Activated CD4-positive, alpha-beta T cell treated with anti-CD3 and anti-CD28 coated beads for 4 hours (primary cell): ENCODE measurements at places on chromosomes 7 and 10.
A peak's percentile ranks its signal among the peaks of the same experiment; 100 is the strongest.

GRCh38 chr7:126052229-126052628 is 1122.6 kb upstream of the POT1 start:
- DNase-seq, result no peak

GRCh38 chr10:67976292-67977245 is 92.1 kb downstream of the SIRT1 start:
- no peak for DNase-seq

DNA sequence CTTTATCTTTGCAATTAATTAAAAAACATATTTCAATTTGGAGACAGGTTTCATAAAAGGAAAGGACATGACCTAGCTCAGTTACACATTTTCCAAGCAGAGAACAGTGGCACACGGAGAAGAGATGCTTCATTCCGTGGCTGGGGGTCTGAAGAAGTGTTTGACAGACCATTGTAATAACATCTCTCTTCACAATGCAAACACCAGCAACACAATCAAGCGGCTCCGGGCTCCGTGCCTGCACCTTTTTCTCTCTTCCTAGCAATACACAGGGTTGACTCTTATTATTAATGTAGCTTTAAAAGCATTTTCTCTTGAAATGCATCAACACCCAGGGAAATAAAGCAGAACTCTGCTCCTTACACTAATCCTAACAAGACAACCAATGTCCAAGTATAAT is 261.0 kb upstream of the AOAH start:
- DNase-seq, result no peak

GRCh38 chr7:137718355-137718754 is 128.4 kb downstream of the DGKI start:
- DNase-seq, result no peak

DNA sequence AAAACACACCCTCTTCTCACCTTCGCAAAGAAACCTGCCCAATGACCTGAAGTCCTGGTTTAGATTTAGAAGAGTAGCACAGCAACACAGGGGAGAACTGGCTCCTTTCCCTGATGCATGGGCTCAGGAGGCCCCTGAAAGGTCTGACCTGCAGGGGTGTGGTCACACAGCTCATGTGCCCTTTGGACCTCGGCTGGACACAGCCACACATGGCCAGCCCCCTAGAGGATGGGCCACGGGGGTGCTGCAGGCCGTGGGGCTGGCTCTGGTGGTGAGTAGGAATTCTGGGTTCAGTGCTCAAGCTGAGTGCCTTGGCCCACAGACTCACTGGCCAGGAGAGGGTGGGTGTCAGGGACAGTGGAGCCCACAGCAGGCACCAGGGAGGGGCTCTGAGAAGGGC is 118.5 kb upstream of the ADCY1 start:
- DNase-seq, result no peak

DNA sequence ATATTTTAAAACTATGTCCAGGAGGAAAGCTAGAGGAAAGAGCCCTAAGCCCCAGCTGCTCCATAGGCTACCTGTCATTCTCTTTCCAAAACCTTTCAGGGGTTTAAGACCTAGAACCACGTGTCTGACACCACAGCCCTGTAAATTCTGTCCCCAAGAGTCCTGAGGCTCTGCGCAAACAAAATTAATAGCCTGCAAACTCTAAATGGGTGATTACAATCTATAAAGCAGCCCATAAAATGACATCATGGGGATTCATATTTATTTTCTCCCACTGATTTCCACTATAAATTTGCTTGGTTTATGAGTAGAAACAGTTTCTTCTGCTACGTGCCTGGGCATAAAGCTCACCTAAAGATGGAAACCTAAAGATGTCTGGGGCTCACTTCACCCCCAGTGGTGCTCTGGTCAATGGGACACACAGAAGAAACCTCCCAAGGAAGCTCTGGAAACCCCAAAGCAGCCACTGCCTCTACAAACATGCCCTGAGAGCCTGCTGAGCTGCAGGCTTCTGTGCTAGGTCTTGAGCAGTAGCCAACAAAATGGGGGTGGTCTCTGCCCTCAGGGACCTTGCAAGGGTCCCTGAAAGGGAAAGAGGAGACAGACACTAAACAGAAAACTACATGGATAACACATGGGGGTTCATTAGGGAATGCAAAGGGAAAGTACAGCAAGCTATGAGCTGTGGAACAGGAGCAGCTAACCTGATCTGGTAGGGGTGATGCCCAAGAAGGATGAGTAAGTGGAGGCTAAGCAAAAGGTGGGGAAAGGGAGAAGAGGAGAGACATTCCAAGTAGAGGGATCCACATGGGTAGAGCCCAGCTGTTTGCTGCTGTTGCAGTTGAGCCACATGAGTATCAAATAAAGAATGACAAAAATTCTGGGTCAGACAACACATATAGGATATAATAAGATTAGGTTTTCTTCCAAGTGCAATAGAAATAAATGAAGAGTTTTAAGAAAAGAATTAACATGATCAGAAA is 331.7 kb downstream of the KCNMA1 start:
- DNase-seq, result no peak

GRCh38 chr10:73893426-73893825 is 17.5 kb upstream of the PLAU start:
- no peak for DNase-seq

GRCh38 chr7:5629941-5630340 is 151.5 kb downstream of the RNF216 start:
- peak; percentile 37 for DNase-seq

DNA sequence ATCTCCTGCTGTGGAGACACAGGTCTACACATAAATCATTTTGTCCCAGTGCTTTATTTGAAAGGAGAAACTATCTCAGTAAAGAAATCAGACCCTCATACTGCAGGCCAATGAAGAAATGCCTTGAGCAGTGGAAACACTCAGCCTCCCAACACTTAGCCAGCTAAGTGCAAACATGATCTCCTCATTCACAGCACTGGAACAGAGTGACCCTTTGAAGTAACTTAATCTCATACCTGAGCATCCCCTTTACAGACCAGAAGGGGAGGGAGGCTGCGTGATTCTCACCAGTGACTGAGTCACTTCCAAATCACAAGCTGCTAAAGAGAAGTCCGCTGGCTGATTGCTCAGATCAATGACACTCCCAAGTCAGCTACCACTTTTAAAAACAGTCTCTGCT is 4.5 kb downstream of the CHST15 start:
- no peak for DNase-seq
